ENCODE measurements at places on chromosomes 16 and 17.

- no peak for DNase-seq
Measured at GRCh38 chr16:13041646-13042290, 140.4 kb downstream of the SHISA9 start.

DNA sequence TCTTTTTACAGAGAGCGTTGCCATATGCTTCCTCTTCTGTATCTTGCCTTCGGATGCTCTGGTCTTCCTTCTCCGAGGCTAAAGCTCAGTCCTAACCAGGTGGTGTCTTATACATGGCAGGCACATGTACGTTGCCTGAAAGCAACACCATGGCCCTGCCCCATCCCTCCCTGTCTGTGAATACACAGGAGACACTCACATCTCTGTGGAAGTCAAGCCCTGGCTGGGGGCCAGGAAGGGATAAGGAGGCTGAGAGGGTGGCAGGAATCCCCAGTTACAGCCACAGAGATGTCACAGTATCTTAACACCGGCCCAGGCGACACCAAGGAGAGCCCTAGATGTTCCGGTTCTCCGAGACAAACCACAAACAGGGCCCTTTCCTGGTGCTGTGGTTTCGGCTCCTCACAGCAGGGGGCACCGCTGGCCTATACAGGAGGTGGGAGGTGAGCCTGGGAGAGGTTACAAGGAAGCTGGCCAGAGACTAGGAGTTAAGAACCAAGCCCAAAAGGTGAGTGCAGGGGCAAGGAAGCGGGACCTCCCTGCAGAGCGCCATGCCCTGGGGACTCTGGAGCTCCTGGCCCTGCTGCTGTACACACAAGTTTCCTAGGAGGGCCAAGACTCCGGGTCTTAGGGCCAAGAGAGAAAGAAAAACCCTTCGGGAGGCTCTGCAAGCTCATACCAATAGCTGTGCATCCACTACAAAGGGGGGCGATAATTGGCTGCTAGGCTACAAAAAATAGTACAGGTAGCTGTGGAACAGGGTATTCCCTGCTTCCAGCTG is 41.7 kb downstream of the SRL start:
- DNase-seq: no peak

DNA sequence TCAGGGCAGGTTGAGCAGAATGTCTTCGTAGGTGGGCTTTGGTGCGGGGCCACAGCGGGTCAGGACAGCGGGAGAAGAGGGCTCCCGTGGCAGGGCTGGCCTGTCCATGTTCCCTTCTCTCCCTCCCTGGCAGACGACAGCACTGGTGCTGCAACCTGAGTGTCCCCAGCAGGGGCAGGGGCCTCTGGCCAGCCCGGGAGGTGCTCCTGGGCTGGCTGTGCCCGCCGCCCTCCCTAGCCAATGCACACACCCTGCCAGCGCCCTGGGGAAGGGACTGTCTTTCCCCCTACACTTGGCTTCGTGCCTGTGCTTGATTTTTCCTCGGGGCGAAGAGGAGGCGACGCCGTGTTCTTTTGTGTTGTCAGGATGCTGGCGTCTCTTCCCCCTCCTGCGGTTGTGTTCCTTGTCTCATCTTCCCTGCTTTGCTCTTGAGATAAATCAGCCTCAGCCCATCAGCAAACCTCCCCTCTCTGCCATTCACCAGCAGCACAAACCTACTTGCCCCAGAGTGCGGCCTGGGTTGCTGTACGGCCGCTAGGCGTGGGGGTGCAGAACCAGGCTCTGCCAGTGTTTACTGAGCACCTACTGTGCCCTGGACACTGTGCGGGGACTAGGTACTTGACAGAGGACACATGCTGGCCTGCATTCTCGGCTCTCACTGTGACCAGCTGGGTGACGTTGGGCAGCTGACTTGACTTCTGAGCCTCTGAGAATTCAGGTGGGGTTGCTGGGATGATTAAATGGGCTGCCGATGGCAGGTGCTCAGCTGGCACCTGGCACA is 237.3 kb upstream of the CIBAR2 start:
- DNase-seq: no peak

GRCh38 chr17:19303367-19303776 is 59.2 kb downstream of the B9D1 start:
- no peak for DNase-seq

- no peak for DNase-seq
Measured at GRCh38 chr17:20996724-20997615, 45.8 kb downstream of the USP22 start.

GRCh38 chr17:39769974-39770587 is 32.3 kb downstream of the GRB7 start:
- no peak for DNase-seq

- no peak for DNase-seq
Measured at GRCh38 chr17:76268991-76269981, 4.1 kb downstream of the UBALD2 start.

All from smooth muscle cell of the brain vasculature (primary cell).